Activated naive CD4-positive, alpha-beta T cell treated with anti-CD3 and anti-CD28 coated beads for 36 hours (primary cell): ENCODE measurements at places on chromosomes 16 and 17.
A peak's percentile ranks its signal among the peaks of the same experiment; 100 is the strongest.

DNA sequence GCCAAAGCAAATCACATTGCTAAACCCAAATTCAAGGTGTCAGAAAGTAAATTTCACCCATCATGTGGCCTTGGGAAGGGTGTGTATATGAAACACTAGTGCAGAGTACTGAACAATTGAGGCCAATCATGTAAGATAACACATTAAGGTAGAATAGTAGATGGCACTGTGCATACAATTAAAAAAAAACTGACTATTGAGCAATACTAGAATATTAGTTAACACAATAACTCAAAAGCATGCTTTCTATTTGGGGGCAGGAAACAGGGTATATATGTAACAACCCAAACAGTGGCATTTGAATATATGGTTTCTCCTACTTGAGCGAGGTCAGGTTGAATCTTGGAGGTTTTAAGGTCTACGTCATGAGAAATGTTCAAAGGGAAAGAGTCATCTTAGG, 63.0 kb upstream of the DYNLRB2 start:
- DNase-seq, result no peak

DNA sequence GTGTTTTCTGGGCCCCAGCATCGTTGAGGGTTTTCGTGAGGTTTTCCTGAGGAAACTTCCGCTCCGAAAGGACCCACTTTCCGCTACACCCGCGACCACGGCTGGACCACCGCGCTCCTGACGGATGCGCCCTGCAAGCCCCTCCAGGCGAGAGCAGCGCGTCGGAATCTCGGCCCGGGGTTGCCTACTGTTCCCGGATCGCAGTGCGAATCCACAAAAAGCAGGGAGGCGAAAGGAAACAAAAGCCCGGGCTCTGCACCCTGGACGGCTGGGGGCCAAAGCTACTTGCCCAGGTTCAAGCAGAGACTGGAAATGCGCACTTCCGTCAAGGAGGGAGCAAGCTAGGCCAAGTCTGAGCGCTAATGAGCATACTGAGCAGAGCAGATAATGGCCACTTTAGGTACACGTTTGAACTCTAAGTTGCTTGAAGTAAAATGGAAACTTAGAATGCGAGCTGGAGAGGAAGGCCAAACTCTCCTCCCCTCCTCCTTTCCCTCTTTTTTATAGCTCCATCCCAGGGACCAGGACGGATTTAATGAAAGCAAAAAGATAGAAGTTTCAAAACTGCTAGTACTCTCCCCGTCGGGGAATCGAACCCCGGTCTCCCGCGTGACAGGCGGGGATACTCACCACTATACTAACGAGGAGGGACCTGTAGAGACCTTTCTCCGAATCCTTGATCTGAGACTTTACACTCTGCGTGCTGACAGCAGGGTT, 11.4 kb upstream of the AURKB start:
- DNase-seq, result peak; percentile 95

- no peak for DNase-seq
These were observed 2.4 kb downstream of the ABCC1 start for GRCh38 chr16:15951852-15952251.

- no peak for DNase-seq
These were observed 6.7 kb downstream of the TMEM92 start for GRCh38 chr17:50280801-50281441.

DNA sequence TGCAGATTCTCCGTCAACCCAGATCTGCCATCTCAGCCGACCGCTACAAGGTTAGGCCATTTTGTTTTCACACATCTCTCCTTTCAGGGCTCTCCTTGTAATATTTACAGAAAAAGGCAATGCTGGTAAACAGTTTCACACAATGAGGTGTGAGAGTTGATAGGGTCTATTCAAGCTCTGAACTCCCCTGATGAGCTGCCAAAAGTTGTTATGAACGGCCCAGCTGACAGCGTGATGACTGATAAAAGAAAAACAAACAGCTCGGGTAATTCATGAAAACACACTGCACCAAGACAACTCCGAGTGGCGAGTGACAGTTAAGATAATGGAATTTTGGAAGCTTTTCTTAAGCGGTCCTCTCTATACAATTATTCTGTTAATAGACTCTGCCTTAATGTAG, 68.1 kb upstream of the IRX5 start:
- no peak for DNase-seq

GRCh38 chr16:1772362-1772907, at the start of gene EME2:
TSS of gene EME2 (plus strand) at chr16:1772810. CDS start at chr16:1773228, 418 bp downstream.
- DNase-seq, result peak; percentile 69
